ENCODE measurements at places on chromosomes 6 and 20. TPM values are rescaled to one million over a fixed set of nuclear protein-coding genes. Genes with fewer than 3 reads are reported as not detected.

The MICB gene
- total RNA-seq: 8.1 TPM

The HRH3 gene
- not detected for total RNA-seq

The SIGLEC1 gene
- not detected for total RNA-seq

DNA sequence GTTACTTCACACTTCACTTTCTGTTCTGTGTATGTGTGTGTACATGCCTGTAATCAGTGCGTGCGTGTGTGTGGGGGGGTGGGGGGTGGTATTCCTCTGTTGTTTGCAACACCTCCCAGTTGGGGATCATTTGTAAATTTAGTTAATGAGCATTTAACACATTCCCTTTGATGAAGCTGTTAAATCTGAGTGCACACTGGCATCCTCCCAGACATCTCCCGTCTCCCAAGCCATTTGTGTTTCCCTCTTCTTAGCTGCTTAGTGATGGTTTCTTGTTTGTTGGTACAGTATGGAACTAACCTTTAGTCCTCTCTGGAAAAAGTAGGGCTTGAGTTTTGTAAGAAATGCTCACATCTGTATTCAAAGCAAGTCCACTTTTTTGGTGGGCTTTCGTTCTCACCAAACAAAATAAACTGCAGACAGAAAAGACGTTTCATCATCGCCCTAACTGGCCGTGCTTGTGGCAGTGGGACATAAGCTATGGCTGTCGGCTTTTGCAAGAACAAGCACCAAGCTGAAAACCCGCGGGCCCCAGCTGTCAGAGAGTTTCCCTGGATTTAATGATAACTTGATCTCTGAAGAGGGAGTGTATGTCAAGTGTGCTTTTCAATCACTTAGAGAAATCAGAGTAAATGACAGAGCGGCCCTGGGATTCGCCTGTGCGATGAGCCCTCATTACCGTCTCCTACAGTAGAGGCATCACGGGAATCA lies 54.9 kb upstream of the SASH1 start:
- no peak for DNase-seq

DNA sequence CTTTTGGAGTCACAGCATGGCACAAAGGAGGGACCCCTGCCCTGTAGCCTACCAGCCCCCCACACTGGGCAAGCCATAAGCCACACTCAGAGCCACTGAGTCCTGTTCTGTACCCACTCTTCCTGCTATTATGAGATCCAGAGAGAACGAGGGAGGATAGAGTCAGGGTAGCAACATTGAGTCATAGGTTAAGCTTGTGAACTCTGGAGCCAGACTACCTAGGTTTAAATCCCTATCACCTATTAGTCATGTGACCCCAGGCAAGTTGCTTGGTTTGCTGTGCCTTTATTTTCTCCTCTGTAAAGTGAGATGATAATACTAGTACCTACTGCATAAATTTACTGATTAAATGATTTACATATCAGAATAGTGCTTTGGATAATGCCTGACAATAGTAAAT lies 540 bp downstream of the CNBD2 start:
- DNase-seq: no peak

GRCh38 chr6:53293691-53294090 lies 55.1 kb downstream of the ELOVL5 start:
- no peak for DNase-seq

DNA sequence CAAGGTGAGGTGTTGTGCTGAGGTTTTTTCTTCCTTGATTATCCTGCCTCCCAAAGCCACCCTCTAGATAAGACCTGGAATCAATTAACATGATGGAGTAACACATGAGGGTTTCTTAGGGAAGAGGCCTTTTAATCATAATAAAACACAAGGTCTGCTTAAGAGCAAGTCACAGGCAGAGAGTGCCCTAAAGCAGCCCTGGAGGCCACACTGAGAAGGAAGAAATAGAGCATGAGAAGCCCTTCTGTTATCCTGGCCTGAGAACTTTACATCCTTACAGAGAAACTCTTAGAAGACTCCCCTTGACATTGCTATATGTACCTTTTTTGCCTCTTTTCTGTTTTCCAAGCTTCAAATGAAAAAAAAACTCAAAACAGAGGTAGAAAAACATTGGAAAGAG lies 132.3 kb downstream of the CEP57L1 start:
- no peak for DNase-seq

DNA sequence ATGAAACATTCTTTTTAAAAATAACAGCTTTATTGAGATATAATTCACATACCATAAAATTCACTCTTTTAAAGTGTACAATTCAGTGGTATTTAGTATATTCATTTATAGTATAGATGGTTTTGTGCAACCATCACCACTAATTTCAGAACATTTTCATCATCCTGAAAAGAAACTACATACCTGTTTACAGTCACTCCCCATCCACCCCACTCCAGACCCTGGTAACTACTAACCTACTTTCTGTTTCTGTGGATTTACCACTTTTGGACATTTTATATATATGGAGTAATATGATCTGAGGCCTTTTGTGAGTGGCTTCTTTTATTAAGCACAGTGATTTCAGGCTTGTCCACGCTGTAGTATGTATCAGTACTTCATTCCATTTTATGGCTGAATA lies 2.5 kb upstream of the TMEM217 start:
- DNase-seq: no peak

- no peak for DNase-seq
Observed at GRCh38 chr6:31267651-31268368, 4.1 kb downstream of the HLA-C start.

Measured in kidney epithelial cell (primary cell).